Fibroblast of lung (primary cell): ENCODE measurements at places on chromosomes 4 and X. TPM values are rescaled to one million over a fixed set of nuclear protein-coding genes. Genes with fewer than 3 reads are reported as not detected.
A peak's percentile ranks its signal among the peaks of the same experiment; 100 is the strongest.

GRCh38 chr4:101689220-101689619 is 101.3 kb upstream of the BANK1 start:
- H3K4me1 ChIP-seq = no peaks in the 10 kb centered on the region
- H3K4me3 ChIP-seq = no peak overlapping the region
- H3K27me3 ChIP-seq = no peaks in the 10 kb centered on the region

- H3K36me3 ChIP-seq = no peaks in the 10 kb centered on the region
- H3K27me3 ChIP-seq = no peaks in the 10 kb centered on the region
- no peak for DNase-seq
Measured at GRCh38 chr4:31968842-31969241, 1248.7 kb downstream of the PCDH7 start.

DNA sequence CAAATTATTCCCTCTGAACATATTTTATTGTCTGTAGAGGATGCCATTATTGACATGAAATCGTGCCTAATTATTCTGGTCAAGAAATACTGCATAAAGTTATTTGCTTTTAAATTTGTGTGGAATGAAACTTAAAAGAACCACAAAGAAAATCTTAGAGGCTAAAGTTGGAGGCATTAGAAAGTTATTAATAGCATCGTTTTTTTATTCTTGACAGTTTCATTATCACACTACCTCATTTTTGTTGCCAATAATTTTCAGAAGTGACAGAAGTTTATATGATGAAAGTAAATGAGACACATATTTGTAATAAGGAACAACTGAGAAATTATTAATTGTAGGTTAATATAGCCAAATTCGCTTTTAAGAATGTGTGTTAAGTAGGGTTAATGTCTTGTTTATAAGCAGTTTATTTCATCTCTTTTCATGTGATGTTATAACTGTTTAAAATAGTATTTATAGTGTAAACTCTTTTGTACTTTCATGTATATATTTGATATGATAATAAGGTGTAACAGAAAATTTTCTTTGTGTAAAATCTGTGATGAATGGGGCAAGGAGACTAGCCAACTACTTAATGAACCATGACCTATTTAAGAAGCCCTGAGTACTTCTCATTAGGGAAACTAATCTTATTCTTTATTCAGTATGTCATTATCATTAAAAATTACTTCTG is 54.5 kb upstream of the GRIA2 start:
- DNase-seq = no peak
- no peak overlapping the region for H3K4me3 ChIP-seq
- H3K27me3 ChIP-seq = no peaks in the 10 kb centered on the region
- no peak overlapping the region for H3K27ac ChIP-seq
- H3K36me3 ChIP-seq = no peaks in the 10 kb centered on the region
- no peaks in the 10 kb centered on the region for H3K4me1 ChIP-seq

- peaks cover 3% of the 10 kb centered on the region for H3K4me1 ChIP-seq
- H3K27ac ChIP-seq = no peak overlapping the region
- peaks cover 2% of the 10 kb centered on the region for H3K36me3 ChIP-seq
- H3K4me3 ChIP-seq = no peak overlapping the region
- DNase-seq = no peak
Measured at GRCh38 chr4:152344001-152344400, 191.9 kb downstream of the FBXW7 start.

DNA sequence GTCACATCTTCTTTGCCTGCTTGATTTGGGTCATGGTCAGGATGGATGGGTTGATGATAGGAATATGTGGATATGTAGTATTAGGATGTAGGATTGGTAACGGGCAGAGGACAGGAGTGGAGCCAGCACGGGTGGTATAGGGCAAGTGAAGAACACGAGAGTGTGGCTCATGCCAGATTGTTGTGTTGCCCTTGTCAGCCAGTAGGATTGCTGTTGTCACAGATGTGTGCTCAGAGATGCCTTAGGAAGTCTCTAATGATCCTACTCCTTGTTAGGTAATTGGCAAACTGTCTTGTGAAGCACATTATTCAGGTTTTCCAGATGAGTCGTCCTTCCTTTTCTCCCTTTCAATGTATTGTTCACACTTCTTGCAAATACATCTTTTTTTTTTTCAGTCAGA is 5.5 kb downstream of the ATP10D start:
- no peaks in the 10 kb centered on the region for H3K36me3 ChIP-seq
- H3K27ac ChIP-seq = no peak overlapping the region
- no peak overlapping the region for H3K4me3 ChIP-seq
- H3K27me3 ChIP-seq = no peaks in the 10 kb centered on the region
- H3K4me1 ChIP-seq = no peaks in the 10 kb centered on the region

GRCh38 chrX:25427873-25428555 is 412.2 kb upstream of the ARX start:
- no peak overlapping the region for H3K27ac ChIP-seq
- H3K27me3 ChIP-seq = no peaks in the 10 kb centered on the region
- no peaks in the 10 kb centered on the region for H3K36me3 ChIP-seq
- H3K4me1 ChIP-seq = no peaks in the 10 kb centered on the region
- no peak overlapping the region for H3K4me3 ChIP-seq

DNA sequence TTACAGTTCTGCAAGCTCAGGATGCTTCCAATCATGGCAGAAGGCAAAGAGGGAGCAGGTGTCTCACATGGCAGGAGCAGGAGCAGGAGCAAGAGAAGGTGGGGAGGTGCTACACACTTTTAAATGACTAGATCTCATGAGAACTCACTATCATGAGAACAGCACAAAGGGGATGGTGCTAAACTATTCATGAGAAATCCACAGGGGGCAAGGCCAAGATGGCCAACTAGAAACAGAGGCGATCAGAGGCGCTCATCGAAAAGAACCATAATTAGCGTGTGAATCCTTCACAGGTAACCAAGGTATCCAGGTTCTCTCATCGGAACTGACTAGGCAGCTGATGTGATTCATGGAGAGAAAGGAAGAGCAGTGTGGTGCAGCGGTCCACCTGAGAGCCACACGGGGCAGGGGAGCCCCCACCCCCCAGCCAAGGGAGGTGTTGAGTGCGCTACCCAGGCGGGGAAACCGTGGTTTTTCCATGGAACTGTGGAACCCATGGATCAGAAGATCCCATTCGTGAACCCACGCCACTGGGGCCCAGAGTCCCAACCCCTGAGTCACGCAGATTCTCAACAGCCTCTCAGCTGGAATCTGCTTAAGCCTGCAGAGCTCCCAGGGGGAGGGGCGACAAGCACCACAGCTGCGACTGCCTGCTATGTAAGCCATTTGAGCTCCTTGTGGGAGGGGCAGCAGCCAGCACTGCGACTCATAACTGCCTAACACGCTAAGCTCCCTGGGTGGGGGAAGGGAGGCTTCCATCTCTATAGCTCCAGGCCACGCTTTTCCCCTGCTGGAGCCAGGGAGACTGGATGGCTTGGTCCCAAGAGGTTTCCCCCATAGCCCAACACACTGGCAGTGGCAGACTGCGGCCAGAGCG is 46.7 kb downstream of the FGF16 start:
- no peaks in the 10 kb centered on the region for H3K27me3 ChIP-seq
- H3K36me3 ChIP-seq = no peaks in the 10 kb centered on the region
- no peak overlapping the region for H3K27ac ChIP-seq
- peak; percentile 73 for DNase-seq
- no peak overlapping the region for H3K4me3 ChIP-seq

DNA sequence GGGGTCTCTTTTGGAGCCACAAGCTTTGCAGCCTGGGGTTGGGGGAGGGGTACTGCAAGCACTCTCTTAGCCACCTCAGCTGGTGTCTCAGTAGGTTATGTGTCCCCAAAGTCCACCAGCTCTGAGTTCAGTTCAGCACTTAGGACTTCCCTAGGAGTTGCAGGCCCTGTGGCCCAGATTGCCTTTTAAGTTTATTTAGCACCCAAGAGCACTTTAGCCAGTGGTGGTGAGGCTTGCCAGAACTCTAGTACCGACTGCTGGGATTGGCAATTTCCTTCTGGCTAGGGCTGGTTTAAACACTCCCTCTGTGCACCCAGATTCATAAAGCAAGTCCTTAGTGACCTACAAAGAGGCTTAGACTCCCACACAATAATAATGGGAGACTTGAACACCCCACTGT is 489.9 kb upstream of the RPS6KA3 start:
- no peak overlapping the region for H3K27ac ChIP-seq
- no peak overlapping the region for H3K4me3 ChIP-seq
- no peaks in the 10 kb centered on the region for H3K27me3 ChIP-seq
- no peaks in the 10 kb centered on the region for H3K36me3 ChIP-seq
- no peak for DNase-seq

- H3K36me3 ChIP-seq = no peaks in the 10 kb centered on the region
- no peak overlapping the region for H3K4me3 ChIP-seq
- H3K27ac ChIP-seq = no peak overlapping the region
- no peaks in the 10 kb centered on the region for H3K4me1 ChIP-seq
- no peak for DNase-seq
Measured at GRCh38 chrX:39630344-39630743, 467.4 kb downstream of the BCOR start.

- DNase-seq = peak; percentile 25
- H3K4me1 ChIP-seq = no peaks in the 10 kb centered on the region
- H3K36me3 ChIP-seq = no peaks in the 10 kb centered on the region
- no peak overlapping the region for H3K4me3 ChIP-seq
Measured at GRCh38 chr4:36332023-36332781, 50.8 kb downstream of the DTHD1 start.

- peaks cover 3% of the 10 kb centered on the region for H3K4me1 ChIP-seq
- peaks cover 2% of the 10 kb centered on the region for H3K36me3 ChIP-seq
- no peak overlapping the region for H3K4me3 ChIP-seq
- peak; percentile 66 for DNase-seq
- no peak overlapping the region for H3K27ac ChIP-seq
- no peaks in the 10 kb centered on the region for H3K27me3 ChIP-seq
Measured at GRCh38 chr4:156799121-156799589, 172.4 kb downstream of the PDGFC start.

DNA sequence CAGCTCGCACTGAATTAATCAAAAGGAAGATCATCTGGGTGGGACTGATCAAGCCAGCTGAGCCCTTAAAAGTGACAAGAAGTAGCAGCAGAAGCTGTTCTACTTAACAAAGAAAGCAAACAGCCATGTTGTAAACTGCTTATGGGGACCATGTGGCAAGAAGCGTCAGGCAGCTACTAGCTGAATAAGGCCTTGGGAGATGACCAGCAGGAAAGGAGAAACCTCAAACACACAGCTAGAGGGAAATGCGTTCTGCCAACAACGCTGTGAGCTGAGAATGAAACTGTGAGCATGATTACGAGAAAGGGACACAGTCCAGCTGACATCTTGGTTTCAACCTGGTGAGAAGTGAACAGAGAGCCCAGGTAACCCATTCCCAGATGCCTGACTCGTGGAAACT is 49.3 kb upstream of the FAM9A start:
- no peaks in the 10 kb centered on the region for H3K36me3 ChIP-seq
- H3K27me3 ChIP-seq = no peaks in the 10 kb centered on the region
- H3K4me3 ChIP-seq = no peak overlapping the region
- DNase-seq = no peak
- no peak overlapping the region for H3K27ac ChIP-seq

DNA sequence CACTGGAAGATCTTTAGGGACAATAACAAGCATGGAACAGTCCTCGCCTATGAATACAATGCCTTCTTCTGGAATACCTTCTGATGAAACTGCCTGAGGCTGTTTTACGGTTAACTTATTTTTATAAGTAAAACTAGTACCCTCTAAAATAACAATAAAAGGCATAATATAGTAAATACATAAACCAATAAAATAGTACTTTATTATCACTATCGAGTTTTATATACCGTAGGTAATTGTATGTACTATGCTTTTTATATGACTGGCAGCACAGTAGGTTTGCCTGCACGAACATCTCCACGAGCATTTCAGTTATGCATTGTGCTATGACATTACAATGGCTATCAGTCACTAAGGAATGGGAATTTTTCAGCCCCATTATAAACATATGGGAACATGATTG is 8.0 kb downstream of the GUCY1A1 start:
- no peak for DNase-seq
- H3K4me1 ChIP-seq = no peaks in the 10 kb centered on the region
- H3K27me3 ChIP-seq = no peaks in the 10 kb centered on the region
- H3K27ac ChIP-seq = no peak overlapping the region
- H3K4me3 ChIP-seq = no peak overlapping the region

GRCh38 chr4:144421056-144421455 is 224.9 kb upstream of the HHIP start:
- H3K4me3 ChIP-seq = no peak overlapping the region
- no peaks in the 10 kb centered on the region for H3K36me3 ChIP-seq
- H3K27me3 ChIP-seq = no peaks in the 10 kb centered on the region

GRCh38 chr4:151874328-151874727 is 113.5 kb upstream of the GATB start:
- H3K4me1 ChIP-seq = no peaks in the 10 kb centered on the region
- DNase-seq = no peak
- no peak overlapping the region for H3K4me3 ChIP-seq
- no peak overlapping the region for H3K27ac ChIP-seq

- DNase-seq = peak; percentile 50
- H3K4me3 ChIP-seq = no peak overlapping the region
- H3K27ac ChIP-seq = no peak overlapping the region
- no peaks in the 10 kb centered on the region for H3K4me1 ChIP-seq
- no peaks in the 10 kb centered on the region for H3K36me3 ChIP-seq
Measured at GRCh38 chr4:165152527-165152926, 39.9 kb upstream of the TMEM192 start.

- H3K36me3 ChIP-seq = no peaks in the 10 kb centered on the region
- H3K4me3 ChIP-seq = no peak overlapping the region
- H3K27me3 ChIP-seq = no peaks in the 10 kb centered on the region
Measured at GRCh38 chrX:138859421-138859820, 147.9 kb upstream of the FGF13 start.

GRCh38 chr4:4590546-4590945 is 48.7 kb upstream of the STX18 start:
- H3K36me3 ChIP-seq = no peaks in the 10 kb centered on the region
- H3K27me3 ChIP-seq = no peaks in the 10 kb centered on the region
- peak; percentile 28 for DNase-seq
- no peak overlapping the region for H3K4me3 ChIP-seq
- peaks cover 10% of the 10 kb centered on the region for H3K4me1 ChIP-seq
- H3K27ac ChIP-seq = peak overlapping the region; percentile 2

DNA sequence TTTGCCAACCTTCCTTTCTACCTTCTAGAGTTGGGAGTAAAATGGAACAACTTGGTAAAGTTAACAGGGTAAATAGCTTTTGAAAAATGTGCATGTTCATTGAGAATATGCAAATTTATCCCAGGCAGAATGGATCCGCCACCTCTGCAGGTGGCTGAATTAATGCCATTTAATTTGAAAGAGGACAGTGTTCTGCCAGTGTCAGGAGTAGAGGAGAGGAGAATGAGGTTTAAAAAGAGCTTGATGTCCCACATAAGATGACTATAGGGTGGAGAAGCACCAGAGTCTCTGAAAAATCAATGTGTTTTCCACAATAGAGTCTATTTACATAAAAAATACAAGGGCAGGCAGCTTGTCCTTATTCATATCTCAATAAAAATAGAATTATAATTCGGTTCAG is 1804.3 kb upstream of the PCDH10 start:
- H3K36me3 ChIP-seq = no peaks in the 10 kb centered on the region
- DNase-seq = no peak
- H3K27ac ChIP-seq = no peak overlapping the region

GRCh38 chr4:128357286-128357685 is 69.7 kb upstream of the PGRMC2 start:
- no peak for DNase-seq
- H3K4me3 ChIP-seq = no peak overlapping the region
- no peaks in the 10 kb centered on the region for H3K27me3 ChIP-seq
- H3K36me3 ChIP-seq = no peaks in the 10 kb centered on the region

Gene STK26
- 2.2 and 2.7 TPM in 2 replicates for polyA plus RNA-seq

Gene ACE2
- not detected in 2 replicates for polyA plus RNA-seq

Gene RAB40A
- 0.06 and 0.07 TPM in 2 replicates for polyA plus RNA-seq

Gene SYN1
- 0.56 and 1.4 TPM in 2 replicates for polyA plus RNA-seq

Gene DACH2
- polyA plus RNA-seq = 0.24 and 2.4 TPM in 2 replicates

Gene ZCCHC18
- 0.41 and 0.48 TPM in 2 replicates for polyA plus RNA-seq

Gene PABPC1L2A
- not detected in 2 replicates for polyA plus RNA-seq

Gene RIPPLY1
- not detected in 2 replicates for polyA plus RNA-seq

Gene CFP
- polyA plus RNA-seq = 0.08 and 0.17 TPM in 2 replicates

Gene RTL9
- 0.09 and 0.18 TPM in 2 replicates for polyA plus RNA-seq

Gene WDR13
- 41.2 and 47.4 TPM in 2 replicates for polyA plus RNA-seq
